ENCODE measurements at places on chromosomes 4 and X.

DNA sequence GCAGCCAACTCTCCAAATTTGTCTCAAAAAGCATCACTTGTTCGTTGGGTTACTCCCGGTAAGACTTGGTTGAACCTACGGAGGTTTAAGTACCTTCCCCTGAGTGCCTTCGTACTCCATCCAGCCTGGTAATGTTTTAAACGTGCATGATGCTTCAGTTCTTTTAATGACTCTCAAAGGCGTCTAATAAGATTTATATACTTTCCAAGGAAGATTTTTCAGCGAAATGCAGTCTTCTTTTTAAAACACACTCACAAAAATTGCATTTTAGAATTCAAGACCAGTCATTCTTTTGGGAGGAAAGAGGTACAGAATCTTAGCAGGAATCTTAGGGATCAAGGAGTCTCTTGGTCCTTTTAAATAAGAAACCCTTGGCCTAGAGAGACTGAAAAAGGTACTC, 430 bp upstream of the TRPC3 start:
- DNase-seq, result no peak

DNA sequence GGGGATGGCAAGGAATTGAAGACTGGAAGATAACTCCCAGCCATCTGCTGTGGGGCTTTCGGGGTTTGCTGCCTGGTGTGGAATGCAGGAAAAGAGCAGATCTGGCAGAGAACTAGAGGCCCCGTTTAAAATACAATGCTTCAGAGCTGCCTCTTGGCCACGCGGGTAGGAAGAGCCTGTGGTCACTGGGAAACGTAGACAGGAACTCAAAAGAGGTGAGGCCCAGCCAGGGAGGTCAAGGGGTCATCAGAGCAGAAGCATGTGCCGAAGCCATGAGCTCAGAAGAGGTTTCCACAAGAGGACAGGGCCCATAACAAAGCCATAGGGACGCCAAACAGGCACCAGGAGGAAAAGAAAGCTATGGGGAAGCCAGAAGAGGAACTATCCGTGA, 14.5 kb upstream of the STS start:
- DNase-seq, result no peak

DNA sequence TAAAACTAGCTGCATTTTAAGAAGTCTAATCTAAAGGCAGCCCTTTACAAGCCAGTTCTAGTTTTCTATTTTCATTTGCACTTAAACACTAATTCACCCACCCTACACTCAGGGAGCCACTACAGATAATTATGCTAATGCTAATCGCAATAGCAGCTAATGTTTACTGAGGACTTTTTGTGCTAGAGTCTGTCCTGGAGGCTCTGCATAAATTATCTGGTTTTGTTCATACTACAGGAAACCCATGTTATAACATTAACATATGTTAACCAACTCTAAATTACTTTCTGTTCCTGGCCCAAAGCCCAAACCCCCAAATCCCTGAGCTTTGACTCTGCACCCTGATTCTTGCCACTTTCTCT, 480 bp upstream of the RADX start:
- DNase-seq, result no peak

- DNase-seq, result peak; percentile 32
Measured at GRCh38 chrX:103254171-103254824, 657 bp downstream of the TCEAL8 start.

GRCh38 chrX:119885554-119886428, 9.9 kb upstream of the AKAP14 start:
- no peak for DNase-seq

- no peak for DNase-seq
Measured at GRCh38 chrX:131331152-131331551, 42.0 kb upstream of the IGSF1 start.

DNA sequence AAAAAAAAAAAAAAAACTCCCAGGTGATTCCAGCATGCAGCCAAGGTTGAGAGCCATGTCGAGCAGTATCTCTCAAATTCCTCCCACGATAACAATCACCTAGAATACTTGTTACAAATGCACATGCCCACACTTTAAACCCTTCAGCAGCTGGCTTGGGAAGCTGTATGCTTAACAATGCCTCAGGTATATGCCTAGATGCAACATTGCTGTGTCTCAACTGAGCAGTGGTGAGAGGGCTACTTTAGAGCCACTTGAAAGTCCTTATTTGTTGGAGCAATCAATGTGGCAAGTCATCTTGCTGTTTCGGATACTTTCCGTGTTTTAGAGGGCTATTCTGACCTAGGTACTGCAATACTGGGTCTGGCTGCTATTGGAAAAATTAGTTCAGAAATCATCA, 487.4 kb downstream of the INPP4B start:
- no peak for DNase-seq

GRCh38 chr4:95528388-95528948, 20.3 kb downstream of the UNC5C start:
- DNase-seq, result no peak

- no peak for DNase-seq
Measured at GRCh38 chr4:25938787-25939186, 24.8 kb downstream of the SMIM20 start.

DNA sequence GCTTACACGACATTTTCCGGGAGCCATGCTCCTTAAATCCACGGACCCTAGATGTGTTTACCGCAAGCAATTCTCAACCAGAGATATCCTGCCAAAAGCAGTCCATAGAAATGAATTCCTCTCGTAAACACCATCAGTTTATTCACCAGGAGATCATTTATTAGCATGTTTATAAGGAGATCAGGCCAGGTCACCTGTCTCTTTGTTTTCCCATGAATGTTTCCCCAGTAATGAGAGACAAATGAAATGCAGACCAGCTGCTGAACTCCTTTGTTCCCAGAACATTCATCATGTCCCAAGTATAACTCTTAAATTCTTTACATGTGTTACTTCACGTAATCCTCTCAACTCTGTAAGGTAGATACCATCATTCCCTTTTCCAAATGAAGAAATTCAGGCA, 137.1 kb downstream of the DDX53 start:
- no peak for DNase-seq

GRCh38 chr4:89539797-89540711, 232.5 kb upstream of the GPRIN3 start:
- no peak for DNase-seq
